ENCODE measurements at places on chromosomes 7 and 10. TPM values are rescaled to one million over a fixed set of nuclear protein-coding genes. Genes with fewer than 3 reads are reported as not detected.

GRCh38 chr10:46516660-46517416 lies 39.6 kb downstream of the GPRIN2 start:
- DNase-seq = no peak

The MBL2 gene
- not detected for total RNA-seq

DNA sequence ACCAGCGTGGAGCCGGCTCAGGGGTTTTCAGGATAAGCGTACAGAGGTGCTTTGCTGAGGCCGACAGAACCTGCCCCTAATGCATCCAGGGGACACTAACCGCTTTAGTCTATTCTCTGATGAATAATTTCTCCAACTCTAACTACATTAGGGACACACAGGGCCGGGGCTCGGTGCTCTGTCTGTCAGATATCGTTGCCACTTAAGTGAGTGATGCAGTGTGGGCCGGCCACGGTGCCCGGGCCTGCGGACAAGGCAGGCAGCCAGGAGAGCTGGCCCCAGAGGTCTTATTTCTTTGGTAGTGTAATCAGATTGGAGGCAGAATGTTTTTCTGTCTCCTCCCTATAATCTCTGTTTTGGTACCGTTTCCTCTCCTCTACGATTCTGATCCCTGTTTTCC lies 62.7 kb downstream of the ADRA2A start:
- no peak for DNase-seq

DNA sequence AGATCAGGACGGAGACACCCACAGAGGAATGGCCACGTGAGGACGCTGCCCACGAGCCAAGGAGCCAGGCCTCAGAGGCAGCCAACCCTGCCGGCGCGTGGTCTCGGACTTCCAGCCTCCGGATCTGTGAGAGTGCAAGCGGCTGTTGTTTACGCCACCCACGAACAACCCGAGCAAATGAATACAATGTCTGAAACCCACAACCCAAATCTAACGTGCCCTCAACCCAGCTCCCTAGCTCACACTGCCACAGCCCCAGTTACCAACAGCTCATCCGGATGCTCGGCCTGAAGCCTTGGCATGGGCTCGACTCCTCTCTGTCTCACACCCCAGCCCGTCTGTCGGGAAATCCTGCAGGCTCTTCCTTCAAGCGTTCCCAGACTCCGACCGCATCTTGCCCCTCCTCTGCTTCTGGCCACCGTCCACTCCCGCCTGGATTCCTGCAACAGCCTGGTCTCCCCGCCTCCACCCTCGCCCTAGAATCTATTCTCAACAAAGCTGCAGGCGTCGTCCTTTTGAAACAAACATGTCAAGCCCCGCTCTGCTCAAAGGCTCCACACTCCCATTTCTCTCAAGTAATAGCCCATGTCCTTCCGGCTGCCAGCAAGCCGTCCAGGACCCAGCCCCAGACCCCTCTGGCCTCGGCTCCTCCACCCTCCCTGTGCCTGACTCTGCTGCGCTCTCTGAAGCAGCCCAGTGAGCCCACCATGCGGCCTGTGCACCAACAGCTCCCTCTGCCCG lies 35.3 kb downstream of the STK32C start:
- no peak for DNase-seq

GRCh38 chr10:13774303-13774893 lies 187.6 kb downstream of the PRPF18 start:
- DNase-seq = peak; percentile 52

- DNase-seq = no peak
These were observed 427.7 kb downstream of the LRMDA start for GRCh38 chr10:75859141-75859540.

GRCh38 chr7:67847092-67847787 lies 850.6 kb downstream of the TYW1 start:
- no peak for DNase-seq
